ENCODE measurements at places on chromosomes 16 and 17.

DNA sequence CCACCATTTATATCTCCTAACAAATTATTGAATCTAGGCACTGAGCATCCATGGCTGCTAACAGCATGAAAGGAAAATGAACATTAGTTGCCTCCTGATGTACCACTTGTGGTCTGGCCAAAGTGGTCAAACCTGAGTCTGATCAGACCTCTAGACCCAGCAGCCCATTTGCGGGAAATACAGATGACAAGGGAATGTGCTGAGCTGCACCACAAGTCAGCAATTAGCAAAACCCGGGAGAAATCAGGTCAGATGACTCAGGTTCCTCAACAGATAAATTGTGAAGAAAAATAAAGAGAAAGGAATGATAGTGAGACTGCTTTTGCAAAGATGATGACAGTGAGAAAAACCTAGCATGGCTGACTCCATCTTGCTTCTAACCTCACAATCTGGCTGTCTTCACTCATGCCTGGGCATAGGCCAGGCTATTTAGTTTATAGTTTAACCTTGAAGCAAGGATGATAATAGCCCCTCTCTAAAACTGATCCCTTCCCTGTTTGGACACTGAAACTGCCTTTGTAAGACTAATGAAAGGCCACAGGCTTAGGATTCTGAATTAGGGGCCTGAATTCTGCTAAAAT lies 142.7 kb upstream of the ASIC2 start:
- H3K27me3 ChIP-seq = no peaks in the 10 kb centered on the region
- no peaks in the 10 kb centered on the region for H3K36me3 ChIP-seq
- peaks cover 4% of the 10 kb centered on the region for H3K4me1 ChIP-seq
- H3K27ac ChIP-seq = no peak overlapping the region
- H3K4me3 ChIP-seq = no peak overlapping the region
- no peak for DNase-seq

- no peak for DNase-seq
- H3K27ac ChIP-seq = no peak overlapping the region
- no peak overlapping the region for H3K4me3 ChIP-seq
Measured at GRCh38 chr16:26827386-26827785, 239.3 kb upstream of the C16orf82 start.

- peak overlapping the region; percentile 69 for H3K4me3 ChIP-seq
- peaks cover 5% of the 10 kb centered on the region for H3K4me1 ChIP-seq
- no peaks in the 10 kb centered on the region for H3K36me3 ChIP-seq
- peaks cover 74% of the 10 kb centered on the region for H3K27me3 ChIP-seq
- no peak for DNase-seq
- H3K27ac ChIP-seq = no peak overlapping the region
Measured at GRCh38 chr17:30920683-30921543, 832 bp upstream of the ADAP2 start.

GRCh38 chr16:90018297-90018651 lies 982 bp downstream of the DBNDD1 start:
- peak; percentile 48 for DNase-seq
- H3K27ac ChIP-seq = no peak overlapping the region
- H3K4me3 ChIP-seq = peak overlapping the region; percentile 82
- peaks cover 19% of the 10 kb centered on the region for H3K4me1 ChIP-seq
- H3K36me3 ChIP-seq = no peaks in the 10 kb centered on the region

GRCh38 chr17:5986644-5987043 lies 83.5 kb upstream of the WSCD1 start:
- H3K27ac ChIP-seq = no peak overlapping the region
- no peaks in the 10 kb centered on the region for H3K4me1 ChIP-seq
- no peak overlapping the region for H3K4me3 ChIP-seq
- no peaks in the 10 kb centered on the region for H3K36me3 ChIP-seq
- no peak for DNase-seq
- peaks cover 23% of the 10 kb centered on the region for H3K27me3 ChIP-seq

GRCh38 chr17:50187394-50187725 lies 14.1 kb downstream of the COL1A1 start:
- H3K4me1 ChIP-seq = peaks cover 33% of the 10 kb centered on the region
- H3K4me3 ChIP-seq = no peak overlapping the region
- peak overlapping the region; percentile 93 for H3K27ac ChIP-seq

DNA sequence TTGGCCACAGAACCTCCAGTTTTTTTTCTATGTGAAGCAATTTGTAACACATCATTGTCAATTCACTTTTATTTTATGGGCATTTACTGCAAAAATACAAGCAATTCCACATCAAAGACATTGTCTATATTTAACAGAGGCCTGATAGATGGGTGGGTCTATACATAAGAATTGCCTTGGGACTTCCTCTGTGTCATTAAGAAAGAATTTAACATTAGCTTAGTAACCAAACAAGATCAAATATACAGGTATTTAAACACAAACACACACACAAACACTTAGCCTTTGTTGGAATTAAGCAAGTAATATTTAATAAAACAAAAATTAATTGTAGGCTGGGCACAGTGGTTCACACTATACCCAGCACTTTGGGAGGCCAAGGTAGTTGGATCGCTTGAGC lies 4.3 kb upstream of the PITPNC1 start:
- DNase-seq = no peak
- H3K27me3 ChIP-seq = no peaks in the 10 kb centered on the region
- H3K4me3 ChIP-seq = no peak overlapping the region
- H3K27ac ChIP-seq = no peak overlapping the region
- peaks cover 28% of the 10 kb centered on the region for H3K4me1 ChIP-seq
- no peaks in the 10 kb centered on the region for H3K36me3 ChIP-seq

GRCh38 chr17:42779936-42780850 lies at the start of gene WNK4:
WNK4 (plus strand) TSS chr17:42780610; CDS start chr17:42780699, 89 bp downstream.
- peaks cover 41% of the 10 kb centered on the region for H3K27me3 ChIP-seq
- DNase-seq = no peak
- peak within 1 kb of the TSS; percentile 60 for H3K4me3 ChIP-seq

GRCh38 chr17:16938496-16939207 lies 33.3 kb downstream of the TNFRSF13B start:
- H3K4me1 ChIP-seq = no peaks in the 10 kb centered on the region
- H3K27me3 ChIP-seq = peaks cover 9% of the 10 kb centered on the region
- H3K36me3 ChIP-seq = no peaks in the 10 kb centered on the region
- peak; percentile 29 for DNase-seq
- no peak overlapping the region for H3K27ac ChIP-seq

- no peak for DNase-seq
- H3K4me3 ChIP-seq = no peak overlapping the region
- peaks cover 56% of the 10 kb centered on the region for H3K36me3 ChIP-seq
- no peaks in the 10 kb centered on the region for H3K4me1 ChIP-seq
- no peak overlapping the region for H3K27ac ChIP-seq
- no peaks in the 10 kb centered on the region for H3K27me3 ChIP-seq
Measured at GRCh38 chr16:56460101-56460500, 8.7 kb downstream of the OGFOD1 start.

- peaks cover 25% of the 10 kb centered on the region for H3K27me3 ChIP-seq
- no peak for DNase-seq
- H3K4me1 ChIP-seq = peaks cover 47% of the 10 kb centered on the region
- peak overlapping the region; percentile 65 for H3K4me3 ChIP-seq
Measured at GRCh38 chr17:7045492-7046126, 1.7 kb upstream of the SLC16A11 start.

- H3K36me3 ChIP-seq = no peaks in the 10 kb centered on the region
- no peak for DNase-seq
- no peak overlapping the region for H3K27ac ChIP-seq
- H3K27me3 ChIP-seq = no peaks in the 10 kb centered on the region
- H3K4me1 ChIP-seq = peaks cover 20% of the 10 kb centered on the region
Measured at GRCh38 chr17:70310221-70310672, 140.9 kb downstream of the KCNJ2 start.

DNA sequence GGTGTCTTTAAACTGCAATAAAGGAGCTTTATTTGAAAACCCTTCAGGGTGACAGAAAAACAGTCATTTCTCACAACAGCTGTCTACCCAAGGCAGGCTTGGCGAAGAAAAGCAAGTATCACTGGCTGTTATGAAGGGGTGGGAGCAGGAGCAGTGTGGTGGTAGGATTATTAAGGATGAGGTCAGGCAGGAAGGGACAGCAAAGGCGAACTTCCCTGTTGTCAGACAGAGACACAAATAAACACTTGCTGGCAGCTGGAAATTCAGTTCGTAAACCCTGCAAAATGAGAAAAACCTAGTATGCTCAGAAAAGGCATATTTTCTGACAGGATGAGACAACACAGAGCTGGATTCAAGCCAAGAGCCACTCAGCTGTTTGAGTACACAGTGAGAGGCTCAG lies 416.3 kb upstream of the CDH5 start:
- H3K27ac ChIP-seq = no peak overlapping the region
- H3K36me3 ChIP-seq = no peaks in the 10 kb centered on the region
- H3K4me3 ChIP-seq = no peak overlapping the region
- H3K4me1 ChIP-seq = peaks cover 19% of the 10 kb centered on the region
- no peak for DNase-seq
- no peaks in the 10 kb centered on the region for H3K27me3 ChIP-seq

GRCh38 chr16:56984639-56985038 lies 4.7 kb upstream of the NLRC5 start:
- peaks cover 40% of the 10 kb centered on the region for H3K27me3 ChIP-seq
- no peak overlapping the region for H3K4me3 ChIP-seq
- H3K27ac ChIP-seq = no peak overlapping the region
- H3K4me1 ChIP-seq = peaks cover 11% of the 10 kb centered on the region

DNA sequence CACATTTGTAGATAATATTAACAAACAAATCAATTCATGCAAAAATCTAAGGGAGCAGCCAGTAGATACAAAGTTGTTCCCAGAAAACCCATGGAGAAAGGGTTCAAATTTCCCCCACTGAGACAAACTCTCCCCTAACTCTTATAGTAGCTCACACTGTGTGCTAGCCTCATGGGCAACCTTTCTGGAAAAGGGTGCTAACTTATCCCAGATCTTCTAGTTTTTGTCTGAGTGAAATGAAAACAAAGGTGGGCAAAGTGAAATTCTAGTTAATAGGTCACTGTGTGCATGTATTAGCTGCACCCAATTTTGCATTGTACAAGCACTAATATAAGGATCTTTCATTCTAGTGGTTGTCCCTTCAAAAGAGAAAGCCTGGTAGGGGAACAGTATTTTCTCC lies 9.9 kb upstream of the USP32 start:
- H3K36me3 ChIP-seq = no peaks in the 10 kb centered on the region
- H3K27me3 ChIP-seq = no peaks in the 10 kb centered on the region
- H3K4me1 ChIP-seq = no peaks in the 10 kb centered on the region
- no peak overlapping the region for H3K4me3 ChIP-seq

- no peak overlapping the region for H3K4me3 ChIP-seq
- peaks cover 13% of the 10 kb centered on the region for H3K36me3 ChIP-seq
- no peaks in the 10 kb centered on the region for H3K27me3 ChIP-seq
- peaks cover 17% of the 10 kb centered on the region for H3K4me1 ChIP-seq
- DNase-seq = no peak
- H3K27ac ChIP-seq = peak overlapping the region; percentile 88
Measured at GRCh38 chr17:75844530-75845057, 390 bp upstream of the UNC13D start.

- H3K4me3 ChIP-seq = no peak overlapping the region
- no peaks in the 10 kb centered on the region for H3K36me3 ChIP-seq
- no peak overlapping the region for H3K27ac ChIP-seq
- peaks cover 83% of the 10 kb centered on the region for H3K27me3 ChIP-seq
Measured at GRCh38 chr16:24253192-24253591, 2.9 kb upstream of the CACNG3 start.

DNA sequence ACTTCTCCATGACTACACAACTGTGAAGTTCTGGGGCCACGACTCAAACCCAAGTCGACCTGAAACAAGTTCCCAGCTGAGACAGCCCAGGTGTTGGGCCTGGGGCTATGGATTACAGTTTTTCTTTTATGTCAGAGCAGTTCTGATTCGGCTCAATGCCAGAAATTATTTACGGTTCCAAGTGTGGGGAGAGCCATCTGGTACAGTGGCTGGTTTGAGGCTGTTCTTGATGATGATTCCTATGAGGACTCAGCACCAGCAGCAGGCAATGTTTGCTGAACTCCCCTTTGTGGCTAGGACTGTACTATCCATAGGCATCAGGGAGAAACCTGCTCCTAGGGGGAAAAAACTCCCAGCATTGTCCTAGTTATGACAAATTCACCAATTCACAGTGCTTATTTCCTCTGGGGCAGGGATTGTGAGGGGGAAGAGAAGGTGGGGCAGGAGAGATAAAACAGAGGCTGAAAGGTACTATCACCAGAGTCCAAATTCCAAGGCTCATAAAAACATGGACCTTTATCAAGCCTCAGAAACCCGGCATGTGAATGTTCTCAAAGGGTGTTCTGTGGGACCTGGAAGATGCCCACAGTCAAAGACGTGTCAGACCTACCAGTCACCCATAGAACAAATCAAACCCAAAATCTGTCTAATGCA lies 18.2 kb upstream of the CMTM4 start:
- peaks cover 3% of the 10 kb centered on the region for H3K36me3 ChIP-seq
- DNase-seq = no peak
- H3K27me3 ChIP-seq = no peaks in the 10 kb centered on the region
- H3K27ac ChIP-seq = no peak overlapping the region
- no peak overlapping the region for H3K4me3 ChIP-seq

GRCh38 chr17:39759204-39759603 lies 21.5 kb downstream of the GRB7 start:
- H3K36me3 ChIP-seq = no peaks in the 10 kb centered on the region
- no peak overlapping the region for H3K4me3 ChIP-seq
- peaks cover 23% of the 10 kb centered on the region for H3K4me1 ChIP-seq
- DNase-seq = no peak

- H3K4me3 ChIP-seq = no peak overlapping the region
- peaks cover 18% of the 10 kb centered on the region for H3K36me3 ChIP-seq
- H3K27ac ChIP-seq = no peak overlapping the region
- H3K27me3 ChIP-seq = no peaks in the 10 kb centered on the region
Measured at GRCh38 chr17:61723183-61723582, 132.2 kb upstream of the NACA2 start.

DNA sequence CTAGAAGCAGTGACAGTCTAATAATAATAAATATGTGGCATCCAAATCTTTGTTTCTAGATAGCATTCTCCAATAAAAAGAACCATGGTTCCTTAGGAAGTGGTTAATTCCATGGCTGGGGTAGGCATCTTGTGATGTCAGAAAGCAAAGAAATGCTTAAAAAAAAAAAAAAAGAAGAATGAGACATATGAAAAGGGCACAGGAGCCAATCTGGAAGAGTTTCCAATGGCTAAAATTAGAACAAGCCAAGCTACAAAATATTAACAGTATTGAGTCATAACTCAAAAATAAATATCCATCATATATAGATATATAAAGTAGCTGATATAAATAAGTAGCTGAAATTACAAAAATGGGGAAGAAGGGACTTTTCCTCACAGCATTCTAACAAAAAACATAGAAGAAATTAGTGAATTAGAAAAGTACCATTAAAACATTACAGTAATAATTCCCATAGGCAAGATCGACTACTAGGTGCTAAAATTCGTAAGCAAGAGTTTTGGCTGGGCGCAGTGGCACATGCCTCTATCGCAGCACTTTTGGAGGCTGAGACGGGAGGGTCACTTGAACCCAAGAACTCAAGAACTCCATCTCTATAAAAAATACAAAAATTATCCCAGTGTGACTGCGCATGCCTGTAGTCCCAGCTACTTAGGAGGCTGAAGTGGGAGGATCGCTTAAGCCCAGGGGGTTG lies 111.3 kb downstream of the TRIM37 start:
- H3K27me3 ChIP-seq = no peaks in the 10 kb centered on the region
- H3K27ac ChIP-seq = no peak overlapping the region
- no peak for DNase-seq
- H3K36me3 ChIP-seq = peaks cover 16% of the 10 kb centered on the region
- H3K4me3 ChIP-seq = no peak overlapping the region
- H3K4me1 ChIP-seq = peaks cover 3% of the 10 kb centered on the region

- H3K27me3 ChIP-seq = no peaks in the 10 kb centered on the region
- peak overlapping the region; percentile 98 for H3K27ac ChIP-seq
- peak overlapping the region; percentile 92 for H3K4me3 ChIP-seq
- no peaks in the 10 kb centered on the region for H3K36me3 ChIP-seq
- peak; percentile 84 for DNase-seq
- peaks cover 71% of the 10 kb centered on the region for H3K4me1 ChIP-seq
Measured at GRCh38 chr17:7213895-7214299, 5.7 kb downstream of the DLG4 start.

Measured in mesothelial cell of epicardium (in vitro differentiated cells).